T-helper 1 cell (primary cell): ENCODE measurements at places on chromosomes 5 and 9.

DNA sequence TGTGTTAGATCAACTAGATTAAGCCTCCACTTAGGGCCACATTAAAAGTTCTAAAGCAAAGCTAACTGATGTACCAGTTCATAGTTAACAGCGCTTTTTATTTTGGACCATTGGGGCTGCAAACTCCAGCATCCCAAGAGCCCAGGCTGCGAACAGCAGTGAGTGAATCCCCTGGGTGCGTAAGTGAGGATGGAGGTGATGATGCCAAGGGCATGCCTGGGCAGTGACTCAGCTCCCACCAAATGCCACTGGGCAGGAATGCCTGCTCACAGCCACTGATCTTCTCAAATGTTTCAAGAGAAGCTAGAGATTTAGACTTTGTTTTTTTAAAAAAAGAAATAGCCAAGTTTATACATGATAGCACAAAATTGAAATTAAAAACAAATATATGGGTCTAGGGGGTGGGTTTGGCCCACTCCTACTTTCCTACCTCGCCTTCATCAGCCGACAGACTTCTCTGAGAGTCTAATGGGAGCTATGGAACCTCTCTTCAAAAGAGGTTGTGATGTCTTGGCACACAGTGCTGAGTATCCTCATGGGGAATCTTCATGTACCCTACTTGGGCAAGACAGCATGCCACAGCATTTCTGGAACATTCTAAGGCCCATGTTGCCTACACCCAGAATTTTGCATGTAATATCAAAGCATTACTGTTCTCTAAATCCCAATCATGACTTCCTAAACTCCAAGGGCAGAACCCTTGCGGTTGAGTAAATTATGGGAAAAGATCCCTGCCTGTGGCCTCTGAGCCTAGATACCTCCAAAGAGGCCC lies 398.1 kb downstream of the EBF1 start:
- no peak for DNase-seq

- no peak for DNase-seq
These were observed 1865.3 kb upstream of the CDH9 start for GRCh38 chr5:28903643-28904042.

DNA sequence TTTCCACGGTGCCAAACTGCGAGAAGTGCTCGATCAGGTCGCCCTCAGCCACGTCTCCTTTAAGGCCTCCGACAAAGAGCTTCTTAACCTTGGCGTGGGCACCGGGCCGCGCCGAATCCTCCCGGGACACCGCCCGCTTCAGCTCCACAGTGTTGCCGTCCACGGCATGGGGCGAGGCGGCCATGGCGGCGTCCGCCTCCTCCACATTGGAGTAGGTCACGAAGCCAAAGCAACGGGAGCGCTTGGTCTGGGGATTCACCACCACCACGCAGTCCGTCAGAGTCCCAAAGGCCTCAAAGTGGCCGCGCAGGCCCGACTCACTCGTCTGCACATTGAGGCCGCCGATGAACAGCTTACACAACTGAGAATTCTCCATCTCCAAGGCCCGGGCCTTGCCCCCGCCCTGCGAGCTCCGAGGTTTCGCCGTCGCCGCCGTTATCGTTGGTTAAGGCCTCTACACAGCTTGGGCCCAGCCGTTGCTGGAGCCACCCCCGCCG lies 424 bp downstream of the HNRNPA0 start:
- DNase-seq = no peak

DNA sequence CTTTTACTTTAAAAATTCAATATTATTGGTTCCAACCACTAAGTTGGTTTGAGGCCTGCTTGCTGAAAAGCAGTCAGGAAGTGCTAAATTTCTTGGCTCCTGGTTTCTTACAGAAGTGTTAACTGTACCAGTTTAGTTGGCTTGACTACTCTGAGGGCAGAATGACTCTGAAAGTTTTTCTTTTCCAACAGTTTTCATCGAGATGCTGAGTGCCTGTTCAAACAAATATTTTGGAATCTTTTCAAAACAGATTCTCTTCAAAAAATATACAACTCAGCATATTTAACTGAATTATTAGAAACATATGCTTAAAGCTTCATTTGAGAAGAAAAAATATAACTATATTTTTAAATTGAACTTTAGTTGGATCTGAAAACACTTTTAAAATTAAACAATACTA lies 37.0 kb downstream of the SLC38A9 start:
- DNase-seq = no peak

- DNase-seq = no peak
These were observed 101.0 kb downstream of the TMEM232 start for GRCh38 chr5:110625376-110625999.

DNA sequence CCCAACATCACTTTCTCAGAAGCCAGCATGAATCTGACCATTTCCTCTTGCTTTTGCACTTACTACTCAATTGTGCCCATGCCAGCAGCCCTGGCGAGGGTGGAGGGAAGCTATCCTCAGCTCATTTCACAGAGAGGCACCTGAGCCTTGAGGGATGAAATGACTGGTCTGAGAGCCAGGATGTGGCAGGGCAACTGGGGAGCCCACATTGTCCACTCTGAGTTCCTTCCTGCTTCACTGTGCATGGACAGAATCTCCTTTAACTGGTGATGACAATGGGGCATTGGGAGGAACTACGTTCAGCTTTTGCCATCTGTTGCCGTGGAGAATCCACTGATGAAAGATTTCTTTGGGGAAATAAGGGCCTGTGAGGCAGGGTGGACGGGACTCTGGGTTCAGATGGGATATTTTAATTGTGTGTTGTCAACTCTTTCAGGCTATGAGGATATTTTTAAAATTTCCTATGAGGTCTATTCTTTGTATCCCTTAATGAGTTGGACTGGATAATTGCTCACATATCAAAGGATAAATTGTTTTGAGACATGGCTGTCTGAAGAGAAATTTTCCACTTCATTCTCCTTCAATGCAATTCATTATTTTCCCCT lies 78.3 kb downstream of the TNC start:
- no peak for DNase-seq

- DNase-seq = no peak
These were observed 16.9 kb downstream of the OR2V2 start for GRCh38 chr5:181164076-181164952.

- no peak for DNase-seq
These were observed 14.3 kb downstream of the ADAMTS12 start for GRCh38 chr5:33877449-33877848.

DNA sequence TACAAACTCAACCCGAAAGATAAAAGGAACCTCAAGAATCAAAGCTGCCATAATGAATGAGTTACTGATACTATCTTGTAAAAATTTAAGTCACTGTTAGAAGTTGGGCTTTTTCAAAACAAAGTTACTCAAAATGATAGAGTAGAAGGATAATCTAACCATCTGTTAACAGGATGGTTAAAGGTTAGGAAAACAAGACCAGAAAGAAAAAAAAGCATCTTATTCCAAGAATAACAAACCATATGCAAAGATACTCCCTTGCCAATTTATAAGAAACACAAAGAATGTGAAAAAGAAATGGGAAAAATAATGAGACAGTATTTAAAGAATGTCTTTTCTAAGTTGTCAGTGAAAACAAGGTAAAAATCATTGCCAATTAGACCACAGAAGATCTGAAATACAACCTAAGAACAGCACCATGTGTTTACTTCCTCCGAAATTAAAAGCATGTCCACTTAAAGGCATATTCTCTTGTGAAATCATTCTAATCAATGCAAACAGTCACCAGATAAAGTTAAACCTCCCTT lies 51.2 kb downstream of the STRBP start:
- no peak for DNase-seq

DNA sequence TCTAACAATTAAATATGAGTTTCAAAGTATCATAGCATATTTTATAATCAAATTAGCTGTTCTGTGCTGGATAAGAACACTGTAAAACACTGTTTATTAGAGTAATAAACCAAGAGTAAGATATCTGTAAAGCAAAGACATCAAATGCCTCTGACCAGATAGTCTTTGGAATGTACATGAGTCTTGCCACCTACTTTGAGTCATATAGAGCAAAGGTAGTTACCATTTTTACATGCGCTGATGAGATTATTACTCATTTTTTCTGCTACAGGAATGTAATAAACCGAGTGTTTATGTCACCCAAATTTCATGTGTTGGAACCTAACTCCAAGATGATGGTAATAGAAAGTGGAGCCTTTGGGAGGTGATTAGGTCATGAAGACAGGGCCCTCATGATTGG lies 654.5 kb downstream of the CETN3 start:
- no peak for DNase-seq

- no peak for DNase-seq
These were observed 86.1 kb downstream of the FGF18 start for GRCh38 chr5:171505473-171506043.

- DNase-seq = peak; percentile 3
These were observed 70.0 kb downstream of the KLHL3 start for GRCh38 chr5:137665678-137666460.

- peak; percentile 6 for DNase-seq
These were observed 56.4 kb upstream of the MYO10 start for GRCh38 chr5:16992444-16992843.
